ENCODE measurements at places on chromosomes 12 and 14.
A peak's percentile ranks its signal among the peaks of the same experiment; 100 is the strongest.

- DNase-seq: no peak
These were observed 473.0 kb downstream of the RAD51B start for GRCh38 chr14:68292441-68293215.

- no peak for DNase-seq
These were observed 163.0 kb downstream of the BRMS1L start for GRCh38 chr14:35988972-35989690.

DNA sequence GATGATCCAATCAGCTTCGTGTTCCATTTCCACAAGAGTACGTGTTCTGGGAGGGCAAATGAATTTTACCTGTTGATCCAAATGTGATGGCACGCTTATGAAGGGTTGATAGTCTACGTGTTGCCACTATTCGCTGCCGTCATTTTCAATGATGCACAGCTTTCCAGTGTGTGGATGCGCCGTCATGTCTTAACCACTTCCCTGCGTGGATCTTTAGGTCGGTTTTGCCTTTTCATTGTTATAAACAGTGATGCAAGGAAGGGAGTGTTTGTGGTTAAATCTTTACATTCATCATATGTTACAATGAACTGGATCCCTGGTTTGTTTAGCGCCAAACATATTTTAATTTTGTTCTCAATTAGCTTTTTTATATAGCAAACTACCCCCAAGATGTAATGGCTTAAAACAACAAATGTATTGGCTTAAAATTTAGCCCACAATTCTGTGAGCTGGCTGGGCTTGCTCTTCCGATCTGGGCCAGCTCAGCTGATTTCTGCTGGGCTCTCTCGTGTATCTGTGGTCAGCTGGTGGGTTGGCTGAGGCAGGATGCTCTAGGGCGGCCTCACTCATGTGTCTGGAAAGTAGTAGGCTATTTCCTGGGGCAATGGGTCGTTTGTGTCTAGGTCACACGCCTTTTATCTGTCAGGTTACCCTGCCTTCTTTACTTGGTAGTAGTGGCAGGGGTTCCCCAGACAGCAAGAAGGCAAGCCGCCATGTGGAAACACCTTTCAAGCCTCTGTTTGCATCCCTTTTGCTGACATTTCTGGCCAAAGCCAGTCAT lies 176.7 kb downstream of the CRADD start:
- DNase-seq: no peak

- no peak for DNase-seq
These were observed 23.1 kb downstream of the EEA1 start for GRCh38 chr12:92905811-92906554.

DNA sequence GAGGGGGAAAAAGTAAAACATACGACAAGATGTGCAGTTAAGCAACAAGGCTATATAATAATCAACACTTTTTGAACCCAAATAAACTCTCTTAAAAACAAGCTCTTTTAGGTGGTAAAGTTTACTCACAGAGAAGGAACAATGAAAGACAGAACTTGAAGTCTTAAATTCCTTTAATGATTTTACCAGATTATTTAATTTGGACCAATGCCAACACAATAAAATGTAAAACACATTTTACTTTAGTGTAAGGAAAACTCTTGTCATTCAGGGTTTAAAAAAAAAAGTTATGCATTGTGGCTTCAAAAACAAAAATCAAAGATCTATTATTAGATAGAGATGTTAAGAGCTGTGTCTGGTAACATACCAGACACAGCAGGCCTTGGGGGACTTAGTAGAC lies 13.1 kb downstream of the TSPAN8 start:
- DNase-seq: no peak

GRCh38 chr14:26707234-26707633 lies 109.4 kb upstream of the NOVA1 start:
- DNase-seq: no peak

DNA sequence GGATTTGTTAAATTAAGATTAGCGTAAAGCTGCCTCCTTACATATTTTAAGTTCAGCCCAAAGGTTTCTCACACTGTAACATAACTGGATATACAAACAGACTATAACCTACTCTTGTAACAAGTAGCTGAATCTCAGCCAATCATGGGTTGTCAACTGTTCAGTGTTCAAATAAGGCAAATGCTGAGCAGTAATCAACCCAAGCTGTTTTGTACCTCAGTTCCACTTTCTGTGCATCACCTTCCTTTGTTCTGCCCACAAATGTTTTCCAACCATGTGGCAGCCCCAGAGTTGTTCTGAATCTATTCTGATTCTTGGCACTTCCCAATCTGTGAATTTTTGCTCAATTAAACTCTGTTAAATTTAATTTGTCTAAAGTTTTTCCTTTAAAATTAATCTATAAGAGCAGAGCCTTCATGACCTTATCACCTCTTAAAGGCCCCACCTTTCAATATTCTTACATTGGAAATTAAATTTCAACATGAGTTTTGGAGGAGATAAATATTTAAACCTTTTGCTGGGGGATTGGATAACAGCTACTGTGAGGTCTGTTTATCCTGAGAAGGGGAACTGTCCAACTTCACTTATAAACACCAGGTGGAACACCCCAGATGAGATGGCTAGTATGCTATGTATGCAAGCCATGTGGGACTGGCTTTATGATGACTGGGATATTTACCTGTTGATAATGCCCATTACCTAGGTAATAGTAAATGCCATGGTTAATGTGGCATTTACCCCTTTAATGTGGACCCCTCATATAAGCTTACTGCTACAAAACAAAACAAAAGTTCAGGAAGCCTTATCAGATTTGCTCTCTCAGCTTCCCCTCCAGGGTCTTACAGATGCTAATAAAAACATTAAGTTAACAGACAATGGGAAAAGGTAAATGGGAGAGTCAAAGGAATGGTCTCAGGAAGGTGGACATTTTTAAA lies 42.2 kb upstream of the ARID2 start:
- no peak for DNase-seq

- peak; percentile 95 for DNase-seq
These were observed at the start of gene RCOR1 for GRCh38 chr14:102591944-102592762. Gene RCOR1 (plus strand): TSS chr14:102592649. CDS start chr14:102592887, 238 bp downstream.

DNA sequence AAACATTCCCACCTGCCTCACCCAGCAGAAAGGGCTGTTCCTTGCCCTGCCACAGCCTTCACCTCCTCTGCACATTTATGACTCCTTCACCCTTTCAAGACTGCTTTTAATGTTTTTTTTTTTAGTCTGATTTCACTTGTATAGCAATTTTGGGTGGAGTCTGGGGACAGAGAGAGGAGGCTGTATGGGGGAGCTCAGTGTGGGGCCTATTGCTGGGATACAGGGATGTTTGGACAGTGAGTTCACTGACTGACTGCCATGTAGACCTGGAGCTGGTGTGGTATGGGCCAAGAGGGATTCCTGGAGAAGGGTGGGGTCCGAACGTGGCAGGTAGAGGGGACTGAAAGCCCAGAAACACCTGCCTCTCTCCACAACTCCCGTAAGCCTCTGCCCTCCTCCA lies 1.9 kb upstream of the KRT85 start:
- no peak for DNase-seq

DNA sequence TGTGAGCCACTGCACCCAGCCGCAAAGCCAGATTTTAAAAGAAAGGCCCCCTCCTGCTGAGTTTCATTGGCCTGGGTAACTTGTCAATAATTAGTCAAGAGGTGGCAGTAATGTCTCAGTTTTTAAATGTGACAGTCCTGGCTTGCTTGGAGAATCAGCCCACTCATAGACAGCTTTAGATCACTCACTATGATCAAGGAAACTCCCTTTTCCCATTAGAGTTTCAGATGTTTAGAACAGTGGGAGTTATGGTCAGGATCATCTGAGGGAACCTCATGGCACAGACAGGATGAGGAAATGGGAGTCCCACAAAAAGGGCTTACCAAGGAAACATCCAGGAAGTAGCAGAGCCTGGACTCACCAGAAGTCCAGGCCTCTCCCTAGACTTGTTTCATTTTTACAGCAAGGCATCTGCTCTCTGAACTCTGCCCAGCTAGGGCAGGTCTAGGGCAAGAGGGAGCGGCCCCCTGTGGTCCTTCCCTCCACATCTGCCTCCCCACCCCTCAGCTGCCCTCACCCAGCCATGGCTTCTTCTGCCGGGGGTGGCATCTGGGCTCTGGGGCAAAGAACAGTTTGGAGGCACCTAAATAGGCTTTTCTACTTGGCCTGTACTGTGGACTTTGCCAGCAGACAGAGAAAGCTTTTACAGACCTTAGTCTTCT lies 11.2 kb downstream of the BCL2L14 start:
- no peak for DNase-seq

DNA sequence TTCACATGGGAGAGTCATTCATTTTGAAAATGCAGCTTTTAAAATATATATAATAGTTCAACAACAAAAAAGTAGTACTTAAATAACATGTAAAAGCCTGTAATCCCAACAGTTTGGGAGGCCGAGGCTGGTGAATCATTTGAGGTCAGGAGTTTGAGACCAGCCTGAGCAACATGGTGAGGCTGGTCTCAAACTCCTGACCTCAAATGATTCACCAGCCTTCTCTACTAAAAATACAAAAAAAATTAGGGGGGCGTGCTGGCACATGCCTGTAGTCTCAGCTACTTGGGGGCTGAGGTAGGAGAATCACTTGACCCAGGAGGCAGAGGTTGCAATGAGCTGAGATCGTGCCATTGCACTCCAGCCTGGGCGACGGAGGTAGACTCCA lies 256.3 kb upstream of the RGS6 start:
- DNase-seq: no peak

DNA sequence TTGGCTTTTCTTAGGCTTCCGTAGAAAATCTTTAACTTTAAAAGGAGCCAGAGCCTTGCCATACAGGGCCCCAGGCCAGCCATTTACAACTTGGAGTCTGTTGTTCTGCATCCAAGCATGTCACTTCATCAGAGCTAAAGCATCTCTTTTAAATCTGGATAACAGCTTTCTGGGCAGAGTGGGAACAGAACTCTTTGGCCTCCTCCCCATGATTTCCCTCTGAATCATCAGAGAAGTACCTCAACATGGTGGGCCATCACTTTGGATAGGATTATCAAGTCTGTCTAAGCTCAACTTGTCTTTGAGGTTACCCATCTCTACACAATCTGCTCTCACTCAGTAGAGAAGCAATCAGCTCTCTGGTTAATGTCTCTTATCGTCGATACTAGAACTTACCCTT lies 170.9 kb downstream of the SLC6A15 start:
- DNase-seq: no peak

DNA sequence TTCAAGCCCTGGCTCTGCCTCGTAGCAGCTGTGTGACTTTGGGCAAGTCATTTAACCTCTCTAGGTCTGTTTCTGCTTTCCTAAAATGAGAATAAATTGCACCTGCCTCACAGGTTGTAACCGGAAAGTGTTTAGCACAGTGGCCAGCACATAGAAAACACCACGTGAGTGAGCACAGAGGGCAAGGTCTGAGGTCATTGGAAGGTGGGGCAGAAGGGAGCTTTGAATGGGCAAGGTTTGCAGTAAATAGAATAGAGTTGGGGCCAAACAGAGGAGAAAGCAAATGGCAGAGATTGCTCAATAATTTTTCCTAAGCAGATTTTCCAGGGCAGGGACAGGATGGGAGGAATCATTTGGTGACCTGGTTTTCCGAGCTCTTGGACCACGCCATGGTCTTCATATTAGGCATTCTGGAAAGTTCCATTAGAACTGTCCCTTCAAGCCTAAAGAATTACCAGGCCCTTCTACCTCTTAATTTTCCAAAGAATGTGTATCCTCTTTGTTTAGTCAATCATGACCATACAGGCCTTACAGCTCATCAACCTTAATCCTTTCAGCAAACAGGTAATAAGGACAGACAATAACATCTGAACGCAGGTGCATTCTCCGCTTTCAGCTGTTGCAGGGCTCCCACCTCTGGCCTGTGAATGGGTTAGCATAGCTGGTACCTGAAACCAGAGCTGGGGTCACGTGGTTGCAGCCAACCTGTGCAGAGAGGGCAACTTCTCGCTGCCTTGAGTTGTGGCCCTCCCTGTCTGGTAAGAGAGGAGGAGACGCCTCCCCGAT lies 53.8 kb downstream of the VWF start:
- no peak for DNase-seq

- no peak for DNase-seq
These were observed 28.5 kb upstream of the TMCC3 start for GRCh38 chr12:94678849-94679248.

GRCh38 chr12:53124352-53124723 lies 21.1 kb downstream of the SOAT2 start:
- DNase-seq: no peak

- DNase-seq: no peak
These were observed 87.8 kb upstream of the BTG1 start for GRCh38 chr12:92233346-92234015.

- DNase-seq: peak; percentile 68
These were observed 137.6 kb upstream of the MAX start for GRCh38 chr14:65239938-65240296.

- no peak for DNase-seq
These were observed 10.8 kb downstream of the PACS2 start for GRCh38 chr14:105325303-105325702.

- DNase-seq: no peak
These were observed 396.8 kb downstream of the RPS29 start for GRCh38 chr14:49189375-49189774.

DNA sequence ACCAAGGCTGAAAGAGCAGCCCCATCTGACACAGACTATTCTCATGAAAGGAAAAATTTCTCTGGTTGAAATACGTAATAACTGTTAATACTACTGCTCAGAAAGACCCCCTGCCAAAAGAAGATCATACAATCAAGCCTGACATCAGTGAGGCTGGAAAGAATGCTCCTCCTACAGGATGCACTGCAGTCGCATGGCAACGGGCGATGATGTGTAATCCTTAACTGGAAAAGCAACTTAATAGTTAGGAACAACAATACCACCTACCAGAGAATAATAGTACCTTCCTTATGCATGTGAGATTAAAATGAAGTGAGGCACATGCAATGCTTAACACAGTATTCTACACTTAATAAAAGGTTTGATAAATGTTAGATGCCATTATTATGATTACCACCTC lies 1.2 kb upstream of the GOLGA5 start:
- DNase-seq: no peak

DNA sequence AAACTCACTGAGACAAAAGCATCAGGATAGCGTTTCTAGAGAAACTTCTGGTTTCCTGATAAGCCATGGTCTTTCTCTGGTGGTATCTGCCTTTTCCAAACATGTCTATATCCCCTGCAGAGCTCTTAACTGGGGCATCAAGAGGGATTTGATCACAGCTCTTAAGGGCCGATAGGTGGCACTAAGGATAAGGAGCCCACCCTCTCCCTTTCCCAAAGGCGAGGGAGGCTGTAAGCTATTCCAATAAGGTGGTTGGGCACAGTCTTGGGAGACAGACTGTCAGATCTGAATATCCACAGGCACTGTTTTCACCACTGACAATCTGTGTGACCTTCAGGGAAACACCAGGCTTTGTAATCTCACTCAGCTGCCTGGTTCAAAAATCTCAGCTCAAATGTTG lies 206.0 kb downstream of the ADGRD1 start:
- no peak for DNase-seq

- DNase-seq: no peak
These were observed 189.7 kb downstream of the FSCB start for GRCh38 chr14:44317441-44317746.

- no peak for DNase-seq
These were observed 23.7 kb downstream of the BMP4 start for GRCh38 chr14:53932966-53933365.

GRCh38 chr14:99821519-99822508 lies 28.6 kb downstream of the EML1 start:
- DNase-seq: no peak
